ENCODE measurements at places on chromosomes 3 and 15.

GRCh38 chr15:92161039-92161670, 232.5 kb upstream of the ST8SIA2 start:
- DNase-seq, result no peak

DNA sequence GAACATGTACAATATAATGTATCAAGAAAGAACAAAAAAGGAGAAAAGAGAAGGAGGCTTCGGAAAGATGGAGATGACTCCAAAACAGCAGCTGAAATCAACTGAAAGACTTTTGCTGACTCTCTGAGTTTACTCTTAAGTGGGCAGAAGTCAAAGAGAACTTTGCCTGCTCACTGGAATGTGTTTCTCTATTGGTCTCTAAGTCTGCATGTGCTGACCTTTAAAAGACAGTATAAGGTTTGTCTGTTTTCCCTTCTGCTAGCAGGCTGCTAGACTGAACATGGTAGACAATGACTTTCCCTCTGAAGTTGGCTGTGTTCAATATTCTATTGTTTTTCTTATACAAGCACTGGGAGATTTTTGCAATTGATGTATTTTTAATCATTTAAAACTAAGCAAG, 7.2 kb upstream of the MAP4 start:
- DNase-seq, result no peak

- DNase-seq, result no peak
These were observed 23.0 kb downstream of the LIMD1 start for GRCh38 chr3:45617430-45618080.

DNA sequence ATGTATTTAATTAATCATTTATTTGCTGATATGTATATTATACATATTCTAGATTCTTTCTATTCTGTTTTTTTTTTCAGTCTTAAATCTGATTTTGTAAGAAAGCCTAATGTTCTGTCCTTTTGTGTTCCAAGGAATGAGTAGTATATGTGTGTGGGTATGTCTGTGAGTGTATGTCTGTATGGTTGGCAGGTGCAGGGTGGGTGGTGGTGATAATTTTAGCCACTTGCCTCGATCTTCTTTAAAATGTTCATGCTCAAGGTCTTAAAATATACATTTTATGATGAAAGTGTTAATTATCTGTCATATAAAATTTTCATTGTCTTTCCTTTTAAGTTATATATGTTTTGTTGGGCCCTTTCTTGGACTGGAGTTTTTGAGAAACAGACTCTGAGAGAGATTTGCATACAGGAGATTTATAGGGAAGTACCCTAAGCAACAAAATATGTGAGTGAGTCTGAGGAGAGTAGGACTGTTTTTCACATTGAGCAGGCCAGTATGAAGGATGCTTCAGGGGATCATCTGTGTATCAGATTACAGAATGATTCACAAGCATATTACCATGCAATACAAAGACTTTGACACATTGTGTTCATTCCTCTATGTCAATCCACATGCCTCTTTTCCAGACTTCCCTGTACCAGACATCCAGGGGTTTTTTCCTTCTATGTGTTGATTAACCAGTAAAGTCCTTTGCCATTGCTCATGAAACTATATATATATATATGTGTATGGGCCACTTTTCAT, 211.0 kb upstream of the DPPA4 start:
- no peak for DNase-seq

DNA sequence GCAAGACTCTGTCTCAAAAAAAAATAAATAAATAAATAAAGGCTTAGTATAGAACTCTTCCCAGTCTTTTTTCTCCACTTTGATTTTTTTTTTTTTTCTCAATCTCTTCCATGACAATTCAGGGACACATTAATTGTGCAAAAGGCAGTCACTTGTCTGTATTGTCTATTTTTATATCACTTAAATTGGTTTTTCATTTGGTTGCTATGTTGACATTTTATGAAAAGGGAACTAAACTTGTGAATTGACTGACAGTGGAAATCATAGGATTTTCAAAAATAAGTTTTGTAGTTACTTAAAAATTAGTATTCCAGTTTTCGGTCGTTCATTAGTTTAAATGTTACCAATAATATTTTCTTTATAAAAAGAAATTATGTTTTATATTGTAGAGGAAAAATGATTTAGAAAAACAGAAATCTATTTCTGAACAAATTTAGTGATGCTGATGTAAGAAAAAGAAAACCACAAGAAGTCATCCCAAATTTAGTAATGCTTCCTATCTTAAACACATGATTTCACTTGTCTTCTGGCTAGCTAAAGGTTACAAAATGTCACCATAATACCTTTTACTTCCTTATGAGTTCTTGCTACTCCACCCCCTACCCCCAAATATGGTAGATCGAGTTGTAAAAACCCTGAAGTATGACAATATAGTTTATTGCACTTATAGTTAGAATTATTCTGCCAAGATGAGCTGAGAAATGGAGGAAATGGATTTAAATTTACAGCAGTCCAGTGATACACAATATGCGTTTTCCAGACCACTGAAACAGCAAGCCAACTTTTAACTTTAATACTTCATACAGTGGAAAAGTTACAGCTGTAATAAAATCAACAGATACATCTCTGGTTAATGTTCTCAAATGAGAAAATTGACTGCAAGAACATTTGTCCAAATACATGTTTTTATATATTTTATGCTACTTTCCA, 37.0 kb downstream of the PPARG start:
- DNase-seq, result no peak

GRCh38 chr15:84911879-84912660, 27.6 kb downstream of the SLC28A1 start:
- DNase-seq, result peak; percentile 90

- no peak for DNase-seq
These were observed 420.3 kb upstream of the CFAP20DC start for GRCh38 chr3:59469948-59470723.
